ENCODE measurements at places on chromosomes 2 and 18. TPM values are rescaled to one million over a fixed set of nuclear protein-coding genes. Genes with fewer than 3 reads are reported as not detected.

Gene GPR55
- total RNA-seq: 0.16 TPM

Gene ZNF521
- 67.5 TPM for total RNA-seq

Gene GRHL1
- 2.1 TPM for total RNA-seq

GRCh38 chr18:31321719-31322118 is 3.8 kb downstream of the DSG1 start:
- no peak for DNase-seq
- no peaks in the 10 kb centered on the region for H3K4me1 ChIP-seq

DNA sequence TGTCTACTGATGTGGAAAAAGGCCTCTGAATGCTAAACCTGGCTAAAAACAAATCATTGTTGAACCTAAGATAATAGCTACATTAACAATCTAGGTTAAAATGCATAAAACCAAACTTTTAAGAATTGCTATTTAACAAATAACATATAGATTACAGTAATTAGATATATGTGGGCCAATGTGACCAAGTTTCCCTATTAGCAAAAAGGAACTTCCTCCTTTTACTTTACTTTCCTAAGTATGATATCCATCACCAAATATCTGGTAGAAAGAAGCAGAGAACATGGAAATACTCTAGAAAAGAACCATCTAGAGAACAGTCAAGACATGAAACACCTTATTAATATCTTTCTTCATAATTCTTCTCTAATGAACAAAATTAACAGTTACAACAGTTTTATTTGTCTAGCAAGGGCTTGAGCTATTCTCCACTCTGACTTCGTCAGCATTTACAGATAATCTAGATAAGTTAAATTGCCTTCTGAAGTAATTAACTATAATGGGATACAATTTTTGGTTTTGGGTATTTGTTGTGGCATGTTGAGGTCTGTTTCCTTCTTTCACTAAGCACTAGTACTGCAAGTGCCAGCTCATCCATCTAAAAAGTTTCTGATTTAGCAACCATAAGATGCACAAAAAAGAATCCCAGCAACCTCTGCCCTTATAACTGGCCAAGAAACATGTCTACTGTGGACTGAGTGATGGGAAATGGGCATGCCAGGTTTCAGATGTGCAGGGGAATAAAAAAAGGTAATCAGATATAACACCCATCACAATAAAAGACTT is 53.3 kb downstream of the MEMO1 start:
- no peak overlapping the region for H3K27ac ChIP-seq
- DNase-seq: no peak
- no peaks in the 10 kb centered on the region for H3K36me3 ChIP-seq
- H3K27me3 ChIP-seq: no peaks in the 10 kb centered on the region
- H3K4me3 ChIP-seq: no peak overlapping the region

DNA sequence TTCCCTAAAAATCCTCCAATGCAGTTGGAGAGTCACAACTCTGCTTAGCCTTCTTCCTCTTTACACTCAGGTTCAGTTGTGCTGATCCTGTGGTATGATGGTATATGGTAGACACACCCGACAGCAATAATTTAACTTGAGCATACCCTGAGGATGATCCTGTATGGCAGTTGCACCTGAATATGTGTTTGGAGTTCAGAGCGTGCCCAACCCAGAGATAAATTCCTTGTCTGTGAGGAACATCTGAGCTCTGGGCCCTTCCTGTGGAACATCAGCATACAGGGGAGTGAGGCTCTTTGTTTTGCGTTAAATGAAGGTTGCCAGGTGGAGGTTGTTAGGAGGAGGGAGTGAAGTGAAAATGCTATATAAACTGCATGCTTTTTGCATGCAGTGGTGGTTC is 187.7 kb downstream of the MYO3B start:
- H3K4me1 ChIP-seq: no peaks in the 10 kb centered on the region
- no peak for DNase-seq
- H3K27ac ChIP-seq: no peak overlapping the region
- H3K4me3 ChIP-seq: no peak overlapping the region

DNA sequence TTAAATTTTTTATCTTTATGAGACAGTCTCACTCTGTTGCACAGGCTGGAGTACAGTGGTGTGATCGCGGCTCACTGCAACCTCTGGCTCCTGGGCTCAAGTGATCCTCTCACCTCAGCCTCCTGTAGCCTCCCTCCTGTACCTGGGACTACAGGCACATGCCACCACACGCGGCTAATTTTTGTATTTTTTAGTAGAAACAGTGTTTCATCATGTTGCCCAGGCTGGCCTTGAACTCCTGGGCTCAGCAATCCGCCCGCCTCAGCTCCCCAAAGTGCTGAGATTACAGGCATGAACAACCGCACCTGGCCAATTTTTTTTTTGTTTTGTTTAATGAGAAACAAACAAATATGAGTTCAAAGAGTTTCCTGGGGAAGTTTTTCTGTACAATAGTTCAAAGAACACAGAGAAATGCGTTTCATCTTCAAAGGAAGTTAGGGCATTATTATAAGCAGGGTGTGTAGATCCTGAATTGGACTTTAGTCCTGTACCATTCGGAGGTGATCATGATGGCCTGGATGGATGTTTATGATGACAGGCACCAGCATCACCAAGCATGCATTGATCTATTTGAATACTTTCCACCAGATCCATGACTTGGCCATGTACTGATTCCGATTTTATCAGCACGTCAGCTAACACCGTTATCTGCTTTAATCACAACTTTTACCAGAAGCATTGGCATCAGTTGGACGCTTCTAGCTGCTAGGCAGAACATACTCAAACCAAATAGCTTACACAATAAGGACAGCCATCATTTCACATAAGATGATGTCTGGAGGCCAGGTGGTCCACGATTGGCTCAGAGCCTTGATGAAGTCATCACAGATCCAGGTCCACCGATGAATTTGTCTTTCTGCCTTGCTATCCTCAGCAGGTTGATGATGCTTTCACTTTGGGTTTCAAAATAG is 28.9 kb downstream of the TCF23 start:
- H3K27ac ChIP-seq: no peak overlapping the region
- no peak for DNase-seq
- H3K27me3 ChIP-seq: no peaks in the 10 kb centered on the region
- no peaks in the 10 kb centered on the region for H3K36me3 ChIP-seq
- peaks cover 11% of the 10 kb centered on the region for H3K4me1 ChIP-seq

- no peak overlapping the region for H3K4me3 ChIP-seq
- DNase-seq: no peak
- no peak overlapping the region for H3K27ac ChIP-seq
- H3K27me3 ChIP-seq: no peaks in the 10 kb centered on the region
- no peaks in the 10 kb centered on the region for H3K36me3 ChIP-seq
These were observed 84.3 kb upstream of the RAPH1 start for GRCh38 chr2:203619267-203619878.

GRCh38 chr2:223055140-223055539 is 3.1 kb downstream of the KCNE4 start:
- no peaks in the 10 kb centered on the region for H3K36me3 ChIP-seq
- H3K27me3 ChIP-seq: no peaks in the 10 kb centered on the region
- H3K27ac ChIP-seq: peak overlapping the region; percentile 71
- DNase-seq: no peak
- peaks cover 10% of the 10 kb centered on the region for H3K4me1 ChIP-seq

GRCh38 chr2:62705859-62706720 is 577 bp downstream of the EHBP1 start:
- H3K27me3 ChIP-seq: no peaks in the 10 kb centered on the region
- H3K27ac ChIP-seq: peak overlapping the region; percentile 95
- H3K4me1 ChIP-seq: peaks cover 16% of the 10 kb centered on the region
- no peak for DNase-seq
- H3K36me3 ChIP-seq: no peaks in the 10 kb centered on the region

- no peaks in the 10 kb centered on the region for H3K27me3 ChIP-seq
- no peak for DNase-seq
- no peaks in the 10 kb centered on the region for H3K4me1 ChIP-seq
- H3K36me3 ChIP-seq: no peaks in the 10 kb centered on the region
- peak overlapping the region; percentile 81 for H3K4me3 ChIP-seq
These were observed 186.8 kb downstream of the ZEB2 start for GRCh38 chr2:144333143-144333555.

Gene RAMP1
- total RNA-seq: not detected

Gene ODC1
- total RNA-seq: 60.3 TPM
